ENCODE measurements at places on chromosomes 3 and 15.

GRCh38 chr3:78186404-78186803, 1146.5 kb downstream of the ROBO2 start:
- DNase-seq: no peak

- DNase-seq: no peak
Measured at GRCh38 chr3:152048831-152049230, 175.4 kb downstream of the SUCNR1 start.

DNA sequence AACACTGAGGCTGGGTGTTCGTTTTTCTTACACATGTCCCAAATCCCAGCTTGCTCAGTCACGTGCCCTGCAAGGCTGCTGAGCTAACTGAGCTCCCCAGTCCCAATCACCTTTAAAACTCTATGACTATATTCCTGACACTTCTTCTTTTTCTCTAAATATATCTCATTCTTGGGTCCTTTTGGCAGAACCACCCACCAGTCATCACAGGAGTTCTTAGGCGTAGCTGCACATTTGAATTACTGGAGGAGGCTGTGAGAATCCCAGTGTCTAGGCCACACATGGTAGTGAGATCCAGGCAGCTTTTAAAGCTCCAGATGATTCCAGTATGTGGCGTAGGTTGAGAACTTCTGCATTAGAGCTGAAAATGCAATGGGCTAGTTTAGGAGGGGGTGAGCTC, 66.3 kb downstream of the ST8SIA2 start:
- DNase-seq: no peak

GRCh38 chr15:70016511-70016994, 81.2 kb downstream of the TLE3 start:
- DNase-seq: no peak

Measured in activated naive CD4-positive, alpha-beta T cell treated with Interleukin-2 at 50 U/mL for 16 hours (primary cell).